NCI-H187 treated with DMSO at 0.1 percent for 48 hours (cell line): ENCODE measurements at places on chromosomes 13 and 19.

DNA sequence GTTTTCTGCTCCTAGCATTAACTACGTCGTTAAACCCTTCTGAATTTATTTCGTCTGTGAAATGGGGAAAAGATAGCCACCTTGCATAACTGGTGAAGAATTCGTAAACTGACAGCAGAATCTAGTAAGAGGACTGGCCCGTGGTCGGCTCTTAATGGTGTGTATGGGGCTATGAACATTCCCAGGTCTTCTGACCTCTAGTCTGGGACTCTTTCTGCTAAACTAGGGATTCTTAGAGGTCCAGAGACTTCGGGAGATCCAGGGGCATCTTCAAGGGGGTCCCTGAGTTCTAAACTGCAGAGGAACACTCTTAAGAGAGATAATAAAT is 231.1 kb upstream of the SERP2 start:
- DNase-seq = no peak

- no peak for DNase-seq
Measured at GRCh38 chr19:11444059-11444458, 8.6 kb downstream of the PRKCSH start.

DNA sequence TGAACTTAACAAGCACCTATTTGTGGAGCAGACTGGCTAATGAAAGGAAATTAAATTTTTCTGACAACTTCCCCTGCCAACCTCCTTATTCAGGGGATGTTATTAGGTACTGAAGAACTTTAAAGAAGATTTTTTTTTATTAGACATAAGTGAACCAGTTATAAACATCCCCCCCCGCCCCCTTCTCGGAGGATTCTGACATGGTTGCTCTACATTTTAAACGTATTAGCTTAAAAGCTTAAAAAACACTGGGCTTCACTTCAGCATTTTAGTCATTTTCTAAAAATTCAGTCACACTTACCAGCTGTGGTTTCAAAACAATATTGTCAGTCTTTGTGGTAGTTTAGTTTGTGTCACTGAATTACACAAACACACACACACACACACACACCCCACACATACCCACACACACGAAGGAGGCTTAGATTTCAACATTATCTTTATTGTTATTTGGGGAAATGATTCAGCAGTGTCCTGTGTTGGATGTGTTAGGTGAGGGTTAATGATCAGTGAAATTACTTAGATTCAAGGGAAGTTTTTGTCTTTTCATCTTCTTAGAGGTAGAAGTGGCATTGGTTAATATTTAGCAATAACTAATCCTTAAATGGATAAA is 145.7 kb downstream of the PCCA start:
- DNase-seq = no peak

DNA sequence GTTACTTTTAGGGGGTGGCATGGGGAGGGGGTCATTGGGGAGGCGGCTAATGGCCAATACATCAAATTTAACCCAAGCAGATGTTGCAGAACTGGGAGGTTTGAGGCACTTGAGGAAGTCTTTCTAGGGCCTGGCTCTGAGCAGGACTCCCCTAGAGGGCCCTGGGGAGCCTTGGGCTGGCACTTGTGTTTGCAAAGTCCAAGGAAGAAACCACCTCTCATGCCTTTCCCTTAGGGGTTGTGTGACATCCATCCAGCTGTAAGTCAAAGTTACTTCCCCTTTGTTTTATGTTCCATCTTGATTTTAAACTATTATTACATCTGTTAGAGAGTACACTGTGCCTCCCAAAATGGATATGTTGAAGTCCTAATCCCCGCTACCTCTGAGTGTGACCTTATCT is 159.9 kb downstream of the KATNAL1 start:
- no peak for DNase-seq

DNA sequence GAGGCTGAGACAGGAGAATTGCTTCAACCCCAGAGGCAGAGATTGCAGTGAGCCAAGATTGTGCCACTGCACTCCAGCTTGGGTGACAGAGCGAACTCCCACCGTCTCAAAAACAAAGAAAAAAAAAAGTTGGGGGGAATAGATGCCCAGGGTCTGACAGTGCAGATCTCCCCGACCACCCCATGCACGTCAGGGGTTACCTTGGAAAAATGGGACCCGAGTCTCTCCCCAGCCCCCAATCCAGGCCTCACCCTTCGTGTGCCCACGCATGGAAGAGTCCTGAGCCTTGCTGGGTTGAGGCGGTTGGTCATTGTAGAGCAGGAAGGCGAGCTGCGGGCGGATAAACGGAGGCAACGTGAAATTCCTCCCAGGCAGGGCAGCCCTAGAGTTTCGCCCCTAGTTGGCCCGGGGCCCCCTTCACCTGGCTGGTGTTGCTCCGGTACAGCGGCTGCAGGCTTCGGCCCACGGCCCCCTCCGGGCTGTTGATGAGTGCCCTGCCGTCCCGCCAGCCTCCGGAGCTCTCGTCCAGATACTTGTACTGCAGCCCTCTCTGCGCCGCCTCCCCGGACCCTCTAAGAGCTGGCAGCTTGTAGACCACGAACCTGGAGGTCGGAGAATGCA is 588 bp downstream of the DNASE2 start:
- DNase-seq = no peak

GRCh38 chr13:33487575-33488243 is 202.2 kb upstream of the STARD13 start:
- no peak for DNase-seq

DNA sequence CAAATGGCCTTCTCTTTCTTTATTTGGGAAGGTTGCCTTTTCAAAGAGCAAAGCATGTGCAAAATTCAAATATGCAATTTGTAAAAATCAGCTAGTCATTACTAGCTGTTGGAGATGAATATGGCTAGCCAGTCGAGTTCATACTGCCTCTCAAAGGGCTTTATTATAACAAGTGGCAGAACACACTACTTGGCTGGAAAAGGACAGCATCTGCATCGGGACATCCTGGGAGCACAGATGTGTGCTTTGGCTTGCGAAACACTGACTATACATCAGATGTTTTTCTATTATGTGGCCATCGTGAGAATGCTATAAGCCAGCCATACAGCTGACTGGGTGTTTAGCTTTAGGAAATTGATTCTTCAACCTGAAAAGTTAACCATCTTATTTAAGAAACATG is 424.2 kb downstream of the KCTD12 start:
- DNase-seq = no peak

- DNase-seq = no peak
Measured at GRCh38 chr13:59621773-59622172, 542.0 kb downstream of the DIAPH3 start.

DNA sequence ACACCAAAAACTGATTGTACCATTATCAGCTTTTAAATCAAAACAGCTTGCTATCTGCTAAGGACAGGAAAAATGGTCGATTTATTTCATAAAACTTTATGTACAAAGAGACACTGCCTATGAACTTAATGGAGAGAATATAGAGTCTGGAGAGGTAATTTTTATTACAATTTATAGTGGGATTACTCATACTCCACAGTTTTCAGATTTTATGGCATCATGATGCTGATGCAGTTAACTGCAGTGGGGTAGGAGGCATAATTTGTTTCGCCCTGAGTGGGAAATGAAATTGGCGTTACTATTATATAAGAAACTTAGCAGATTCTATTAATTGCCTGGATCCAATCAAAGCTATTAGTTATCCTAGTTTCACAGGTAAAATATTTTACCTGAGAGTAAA is 301.4 kb downstream of the KLF12 start:
- no peak for DNase-seq

GRCh38 chr13:45120967-45121831 is 889 bp downstream of the GTF2F2 start:
- no peak for DNase-seq

DNA sequence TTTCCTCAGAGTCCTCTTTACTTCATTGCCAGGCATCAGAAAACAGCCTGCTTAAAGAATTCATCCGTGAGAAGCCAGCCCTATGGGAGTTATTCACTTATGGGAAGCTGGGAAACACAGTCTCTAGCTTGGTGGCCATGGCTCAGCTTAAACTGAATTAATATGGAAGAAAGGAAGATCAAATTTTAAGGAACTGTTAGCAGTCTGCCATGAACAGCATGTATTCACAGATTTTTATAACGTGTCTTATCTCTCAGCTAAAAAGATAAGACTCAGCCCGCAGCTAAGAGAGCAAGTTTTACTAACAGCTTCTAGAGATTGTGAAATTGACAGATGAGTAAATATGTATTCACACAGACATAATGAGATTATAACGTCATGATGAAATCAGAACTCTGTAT is 253.7 kb upstream of the RXFP2 start:
- DNase-seq = no peak

- no peak for DNase-seq
Measured at GRCh38 chr13:107743983-107744382, 471.4 kb downstream of the LIG4 start.

DNA sequence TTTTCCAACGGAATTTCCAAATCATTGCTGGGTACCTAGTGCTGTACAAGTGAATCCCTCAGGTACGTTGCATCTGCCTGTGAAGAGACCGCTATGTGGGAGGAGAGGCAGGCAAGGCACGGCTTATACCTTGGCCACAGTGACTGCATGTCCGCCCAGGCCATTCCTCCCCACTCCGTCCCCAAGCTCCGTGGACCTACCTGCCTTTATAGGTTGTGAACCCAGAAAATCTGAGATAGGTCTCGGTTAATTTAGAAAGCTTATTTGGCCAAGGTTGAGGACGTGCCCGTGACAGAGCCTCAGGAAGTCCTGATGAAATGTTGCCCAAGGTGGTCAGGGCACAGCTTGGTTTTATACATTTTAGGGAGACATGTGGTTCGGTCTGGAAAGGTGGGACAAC is 218.5 kb upstream of the TSHZ3 start:
- no peak for DNase-seq

GRCh38 chr19:38538793-38539528 is 78.8 kb downstream of the MAP4K1 start:
- DNase-seq = no peak

DNA sequence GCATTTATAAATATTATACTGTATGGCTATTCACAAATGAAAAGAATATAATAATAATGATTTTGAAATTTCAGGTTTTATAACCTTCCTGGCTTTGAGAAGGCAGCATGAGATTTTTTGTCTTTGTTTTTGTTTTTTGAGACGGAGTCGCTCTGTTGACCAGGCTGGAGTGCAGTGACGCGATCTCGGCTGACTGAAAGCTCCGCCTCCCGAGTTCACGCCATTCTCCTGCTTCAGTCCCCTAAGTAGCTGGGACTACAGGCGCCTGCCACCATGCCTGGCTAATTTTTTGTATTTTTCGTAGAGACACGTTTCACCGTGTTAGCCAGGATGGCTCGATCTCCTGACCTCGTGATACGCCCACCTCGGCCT is 64.1 kb downstream of the ZNF429 start:
- DNase-seq = no peak

GRCh38 chr19:1649706-1650649 is 2.4 kb downstream of the TCF3 start:
- DNase-seq = no peak

GRCh38 chr19:6014551-6015135 is 36.7 kb upstream of the RANBP3 start:
- DNase-seq = no peak

DNA sequence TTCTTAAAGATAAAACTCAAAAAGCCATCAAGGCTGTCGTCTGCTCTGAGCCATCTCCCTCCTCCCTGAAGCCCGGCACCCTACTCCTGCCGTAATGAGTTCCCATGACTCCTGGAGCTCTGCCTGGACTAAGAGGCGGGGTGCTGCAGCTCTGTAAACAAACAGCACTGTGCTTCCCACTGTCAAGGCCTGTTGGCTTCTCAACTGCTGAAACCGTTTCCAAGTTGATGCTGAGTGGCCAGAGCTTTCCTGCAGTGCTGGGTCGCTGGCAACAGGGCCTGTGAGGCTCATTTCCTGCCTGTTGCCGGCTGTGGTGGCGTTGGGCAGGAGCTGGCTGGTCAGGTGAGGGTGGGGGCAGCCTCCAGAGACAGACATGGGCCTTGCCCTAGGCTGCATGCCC is 26.7 kb upstream of the ISYNA1 start:
- no peak for DNase-seq

- no peak for DNase-seq
Measured at GRCh38 chr19:45364696-45365095, 5.7 kb downstream of the ERCC2 start.

DNA sequence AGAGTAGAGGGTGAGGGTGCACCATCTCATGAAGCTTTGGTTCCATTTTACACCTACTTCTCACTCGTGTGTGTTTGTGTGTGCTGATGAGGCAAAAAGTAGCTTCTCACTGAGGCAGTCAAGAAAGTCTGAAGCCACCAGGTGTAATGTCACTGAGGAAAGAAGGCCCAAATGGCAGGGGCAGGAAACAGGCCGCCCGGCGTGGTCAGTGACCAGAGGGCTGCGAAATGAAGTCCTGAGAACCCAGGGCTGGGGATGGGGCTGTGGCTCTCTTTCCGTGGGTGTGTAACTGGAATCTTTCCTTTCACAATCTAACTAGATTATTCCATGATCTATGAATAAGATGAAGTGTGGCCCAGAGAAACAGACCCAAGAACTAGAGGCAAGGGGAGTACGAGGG is 25.5 kb upstream of the TFDP1 start:
- no peak for DNase-seq

DNA sequence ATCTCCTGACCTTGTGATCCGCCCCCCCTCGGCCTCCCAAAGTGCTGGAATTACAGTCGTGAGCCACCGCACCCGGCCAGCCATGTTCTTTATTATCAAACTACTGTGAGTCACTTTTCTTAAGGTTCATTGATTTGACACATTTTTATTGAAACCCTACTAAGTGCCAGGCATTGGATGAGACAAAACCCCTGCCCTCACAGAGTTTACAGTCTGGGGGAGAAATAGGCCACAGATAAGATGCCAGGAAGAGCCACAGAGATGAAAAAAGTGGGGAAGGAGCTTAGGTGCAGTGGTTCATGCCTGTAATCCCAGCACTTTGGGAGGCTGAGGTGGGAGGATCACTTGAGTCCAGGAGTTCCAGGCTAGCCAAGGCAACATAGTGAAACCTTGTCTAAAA is 14.5 kb upstream of the MAP2K2 start:
- no peak for DNase-seq

- no peak for DNase-seq
Measured at GRCh38 chr19:42488783-42489521, 39.3 kb downstream of the CEACAM1 start.

- DNase-seq = no peak
Measured at GRCh38 chr19:55487924-55488687, at the start of gene SSC5D. TSS of gene SSC5D (plus strand) at chr19:55488436. CDS start at chr19:55488590, 154 bp downstream.

DNA sequence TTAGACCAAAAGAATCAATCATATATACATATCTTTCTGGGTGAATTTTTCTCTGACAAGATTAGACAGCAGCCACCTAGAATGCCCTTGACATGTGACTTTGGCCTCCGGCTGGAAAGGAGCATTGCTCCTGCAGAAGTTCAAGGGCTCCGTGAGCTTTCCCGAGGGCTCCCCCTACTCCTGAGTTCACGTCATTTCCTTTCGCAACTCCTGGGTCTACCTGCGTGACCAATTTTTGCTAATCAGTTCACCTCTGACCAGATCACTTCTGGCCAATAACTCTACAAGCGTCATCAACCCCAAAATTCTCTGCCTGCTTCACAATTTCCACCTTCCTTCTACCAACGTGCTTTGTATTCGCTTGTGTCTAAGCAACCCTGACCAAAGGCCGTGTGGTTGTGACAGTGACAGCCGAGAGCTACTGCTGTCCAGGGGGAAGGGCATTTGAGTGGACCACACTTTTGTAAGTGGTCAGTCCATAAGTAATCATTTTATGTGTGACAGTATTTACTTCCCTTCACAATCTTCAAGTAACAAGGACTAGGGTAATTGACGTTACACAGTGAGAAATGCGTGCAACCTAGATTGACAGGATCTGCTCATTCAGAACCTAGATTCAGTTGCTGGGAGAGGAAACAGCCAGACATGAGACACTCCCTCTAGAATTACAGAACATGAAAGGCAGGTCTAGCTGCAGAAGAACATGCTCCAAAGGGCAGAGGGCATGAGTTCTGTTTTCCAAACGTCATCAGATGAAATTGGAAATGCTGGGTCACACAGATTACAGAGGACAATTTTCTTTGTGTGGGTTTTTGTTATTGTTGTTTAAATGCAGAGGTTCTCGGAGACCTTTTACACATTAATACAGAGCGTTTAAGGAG is 145.9 kb upstream of the SPACA7 start:
- DNase-seq = no peak
